ENCODE measurements at places on chromosomes 5 and 9. TPM values are rescaled to one million over a fixed set of nuclear protein-coding genes. Genes with fewer than 3 reads are reported as not detected.

LOX gene
- not detected for total RNA-seq

TRPM6 gene
- not detected for total RNA-seq

SLC25A51 gene
- total RNA-seq: 31.3 TPM

ALDH1A1 gene
- not detected for total RNA-seq

SH3RF2 gene
- total RNA-seq: 0.45 TPM
